ENCODE measurements at places on chromosomes 5 and 9.

GRCh38 chr9:83006378-83006777 is 56.6 kb downstream of the RASEF start:
- DNase-seq = no peak

DNA sequence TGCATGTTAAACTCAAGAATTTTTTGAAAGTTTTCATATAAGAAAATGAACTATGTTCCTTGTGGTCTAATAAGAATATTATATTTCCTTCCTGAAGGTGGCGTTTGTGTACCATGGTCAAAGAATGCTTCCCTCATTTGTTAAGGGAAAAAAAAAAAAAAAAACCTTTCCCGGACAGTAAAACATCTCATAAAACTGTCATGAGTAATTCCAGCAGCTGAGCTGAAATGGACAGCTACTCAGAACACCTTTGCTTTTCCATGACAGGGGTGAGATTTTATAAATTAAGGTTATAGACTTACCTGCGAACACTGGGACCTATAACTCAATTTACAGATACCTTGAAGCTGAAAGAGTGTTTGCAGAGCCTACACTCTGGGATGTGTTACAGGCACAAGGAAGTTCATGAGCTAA is 113.2 kb upstream of the RANBP3L start:
- DNase-seq = no peak

DNA sequence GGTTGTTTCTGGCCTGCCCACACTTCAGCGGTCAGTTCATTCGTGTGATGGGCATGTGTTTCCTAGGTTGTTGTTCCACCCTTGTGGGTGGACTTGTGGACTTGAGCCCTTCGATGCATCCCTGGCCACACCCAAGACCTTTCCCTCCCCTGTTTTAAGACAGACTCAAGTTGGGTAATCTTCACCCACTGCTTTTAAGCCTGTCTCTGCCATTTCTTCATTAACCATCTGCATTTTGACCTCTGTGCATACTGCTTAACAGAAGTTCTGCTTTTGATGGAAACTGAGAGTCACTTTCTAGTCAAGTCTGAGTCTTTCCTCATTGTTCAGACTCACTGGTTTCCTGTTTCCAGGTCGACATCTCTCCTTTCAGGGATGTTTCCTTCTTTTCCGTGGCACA is 233.7 kb downstream of the ARHGEF28 start:
- DNase-seq = no peak

DNA sequence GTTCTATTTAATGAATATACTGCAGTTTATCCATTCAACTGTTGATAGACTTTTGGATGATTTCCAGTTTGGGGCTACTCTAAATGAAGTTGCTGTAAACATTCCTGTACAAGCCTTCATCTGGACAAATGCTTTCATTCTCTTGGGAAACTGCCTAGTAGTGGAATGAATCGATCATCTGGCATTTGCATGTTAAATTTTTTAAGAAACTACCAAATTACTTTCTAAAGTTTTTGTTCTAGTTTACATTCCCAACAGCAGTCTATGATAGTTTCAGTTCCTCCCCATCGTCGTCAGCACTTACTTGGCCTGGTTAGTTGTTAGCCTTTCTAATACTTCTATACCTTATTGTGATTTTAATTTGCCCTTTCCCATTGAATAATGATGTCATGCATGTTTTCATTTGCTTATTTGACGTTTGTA is 306.3 kb downstream of the FER start:
- no peak for DNase-seq

DNA sequence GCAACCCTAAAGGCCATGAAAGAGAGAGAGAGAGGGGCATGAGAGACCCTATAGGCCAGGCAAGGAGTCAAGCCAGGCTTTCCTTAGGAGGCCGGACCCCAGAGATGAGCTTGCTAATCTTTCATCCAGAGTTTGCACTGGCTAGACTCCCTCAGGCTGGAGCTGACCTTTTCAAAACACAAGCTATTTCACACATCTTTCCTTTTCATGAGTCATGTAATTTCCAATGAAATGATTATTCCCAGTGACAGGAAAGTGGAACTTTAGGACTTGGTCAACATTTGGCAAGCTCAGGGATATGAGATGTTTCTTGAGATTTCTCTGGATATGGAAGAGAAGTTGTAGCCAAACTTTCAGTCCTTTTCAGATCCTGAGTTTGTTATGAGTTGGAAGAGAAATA is 117.7 kb downstream of the TARS1 start:
- DNase-seq = no peak

DNA sequence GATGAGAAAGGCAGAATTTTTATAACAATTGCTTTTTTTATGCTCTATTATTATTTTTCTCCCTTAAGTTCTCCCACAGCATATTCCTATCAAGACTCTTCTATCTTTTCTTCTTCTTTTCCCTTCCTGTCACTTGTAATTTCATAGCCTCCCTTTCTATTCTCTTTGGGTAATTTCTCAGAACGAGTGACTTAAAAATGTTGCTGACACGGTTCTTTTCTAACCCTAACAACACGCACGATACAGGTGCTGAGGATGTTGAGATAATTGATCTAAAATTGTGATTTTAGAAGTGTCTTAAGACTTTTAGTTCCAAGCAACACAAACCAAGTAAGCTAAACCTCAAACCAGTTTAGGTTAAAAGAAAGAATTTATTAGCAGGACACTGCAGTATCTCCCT is 105.9 kb downstream of the RASGRF2 start:
- DNase-seq = no peak

GRCh38 chr9:116260531-116260930 is 106.9 kb downstream of the PAPPA start:
- no peak for DNase-seq

DNA sequence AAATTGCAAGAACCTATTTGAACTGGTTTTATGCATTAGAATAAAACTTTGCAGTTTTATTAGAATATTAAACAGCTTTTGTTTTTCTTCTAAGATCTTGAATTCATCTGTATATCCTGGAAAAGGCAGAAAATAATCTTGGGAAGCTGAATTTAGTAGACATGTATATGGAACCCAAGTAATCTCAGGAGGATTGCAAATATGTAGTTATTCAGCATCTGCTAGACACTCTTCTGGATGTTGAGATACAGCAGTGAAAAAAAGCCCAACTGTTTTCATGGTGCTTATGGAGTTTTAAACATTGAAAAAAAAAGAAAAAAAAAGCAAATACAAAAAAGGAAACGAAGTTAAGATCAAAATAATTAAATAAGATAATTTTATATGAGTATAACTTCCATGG is 922.2 kb upstream of the SEMA6A start:
- DNase-seq = no peak

- no peak for DNase-seq
These were observed 586.0 kb upstream of the BRINP1 start for GRCh38 chr9:119955276-119955675.

- no peak for DNase-seq
These were observed 5.7 kb upstream of the NIPAL4 start for GRCh38 chr5:157454273-157454672.

DNA sequence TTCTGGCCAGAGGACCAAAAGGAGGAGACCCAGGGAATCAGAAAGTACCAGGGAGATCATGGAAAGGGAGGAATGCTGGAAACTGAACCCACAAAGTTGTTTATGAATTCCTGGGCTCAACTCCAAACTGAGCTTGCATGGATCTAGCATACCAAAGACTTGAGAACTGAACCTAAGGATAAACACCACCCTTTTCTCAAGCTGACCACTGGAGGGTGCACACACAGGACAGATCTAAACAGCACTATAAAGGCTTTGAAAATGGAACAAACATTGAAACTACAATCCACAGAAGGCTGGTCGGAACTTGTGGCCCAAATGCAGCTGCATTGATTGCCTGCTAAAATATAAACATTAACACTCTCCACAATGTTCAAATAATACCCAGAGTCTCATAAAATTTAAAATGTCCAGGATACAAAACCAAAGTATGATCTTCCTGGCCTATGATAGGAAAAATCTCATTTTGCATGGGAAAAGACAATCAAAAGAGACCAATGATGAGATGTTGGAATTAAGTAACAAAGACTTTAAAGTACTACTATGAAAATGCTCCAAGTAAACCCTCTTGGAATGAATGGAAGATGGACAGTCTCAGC is 15.6 kb upstream of the IRF1 start:
- DNase-seq = no peak

DNA sequence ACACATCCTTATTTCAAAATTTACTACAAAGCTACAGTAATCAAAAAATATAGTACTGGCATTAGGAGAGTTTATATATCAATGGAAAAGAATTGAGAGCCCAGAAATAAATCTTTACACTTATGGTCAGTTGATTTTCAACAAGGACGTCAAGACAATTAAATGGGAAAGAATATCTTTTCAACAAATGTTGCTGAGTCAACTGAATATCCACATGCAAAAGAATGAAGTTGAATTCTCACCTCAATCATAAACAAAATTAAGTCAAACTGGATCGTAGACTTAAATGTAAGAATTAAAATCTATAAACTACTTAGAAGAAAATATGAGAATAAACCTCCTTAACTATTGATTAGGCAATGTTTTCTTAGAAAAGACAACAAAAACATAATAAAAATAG is 61.5 kb upstream of the PRR16 start:
- DNase-seq = no peak

DNA sequence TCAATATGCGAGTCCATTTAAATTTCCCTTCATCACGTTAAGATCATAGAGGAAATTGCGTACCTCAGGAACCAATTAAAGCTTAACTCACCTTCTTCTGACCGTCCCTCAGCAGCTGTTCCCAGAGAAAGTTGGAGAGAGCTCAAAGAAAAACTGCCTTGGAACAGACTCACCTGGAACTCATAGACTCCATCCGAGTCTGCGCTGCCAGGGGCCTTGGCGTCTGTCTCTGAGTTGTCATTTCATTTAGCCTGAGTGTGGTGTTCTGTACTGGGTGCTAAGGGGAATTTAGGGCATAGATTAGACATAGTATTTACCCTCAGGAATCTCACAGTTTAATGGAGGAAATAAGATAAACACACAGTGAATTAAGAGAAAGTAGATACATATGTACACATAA is 892.7 kb downstream of the TLE1 start:
- no peak for DNase-seq

DNA sequence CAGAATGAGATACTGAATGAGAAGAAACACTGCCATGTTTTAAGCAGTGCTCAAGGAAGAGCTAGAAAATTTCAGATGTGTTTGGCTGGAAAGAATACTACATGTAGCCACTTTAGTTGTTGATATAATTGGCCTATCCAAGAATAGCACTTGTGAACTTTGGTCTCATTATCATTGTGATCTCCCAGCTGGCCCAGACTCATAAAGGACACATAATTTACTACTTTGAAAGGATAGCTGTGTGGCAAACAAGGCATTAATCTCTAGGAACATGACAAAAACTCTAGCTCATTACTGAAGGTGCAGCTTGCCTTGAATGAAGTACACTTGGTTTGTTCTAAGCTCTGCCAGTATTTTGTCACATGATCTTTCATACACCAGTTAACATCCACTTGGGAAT is 356.3 kb downstream of the CSNK1G3 start:
- DNase-seq = peak; percentile 16

- DNase-seq = no peak
These were observed 255.2 kb upstream of the TNC start for GRCh38 chr9:115373000-115373709.

DNA sequence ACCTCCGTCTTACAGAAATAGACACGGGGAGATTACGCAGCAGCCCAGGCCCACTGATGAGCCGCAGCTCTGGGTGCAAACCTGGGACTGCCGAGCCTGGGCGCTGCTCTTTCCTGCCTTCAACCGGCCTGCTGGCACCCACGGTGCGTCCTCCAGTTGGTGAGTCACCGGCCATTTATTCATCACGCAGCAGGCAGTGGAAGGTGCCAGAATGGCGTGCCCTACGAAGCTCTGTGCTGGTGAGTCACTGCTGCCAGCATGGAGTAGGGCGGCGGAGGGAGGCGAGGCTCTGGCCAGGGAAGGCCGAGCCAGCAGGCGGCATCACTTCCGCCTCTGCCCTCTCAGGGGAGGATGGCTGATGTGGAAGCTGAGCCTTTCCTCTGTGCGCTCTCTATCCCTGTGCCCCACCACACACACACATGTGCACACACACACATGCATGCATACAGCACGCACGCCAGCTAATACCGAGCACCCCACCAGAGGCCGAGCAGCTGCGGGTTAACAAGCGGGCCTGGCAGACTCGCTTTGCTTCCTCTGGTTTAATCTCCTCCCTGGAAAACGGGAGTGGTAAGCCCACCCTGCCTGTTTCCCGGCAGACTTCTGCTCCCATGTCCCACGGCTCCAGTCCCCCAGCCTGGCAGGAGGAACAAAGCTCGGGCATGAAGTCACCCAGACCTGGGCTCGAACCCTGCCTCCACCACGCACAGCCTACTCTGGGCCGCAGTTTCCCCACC is 39.2 kb downstream of the OLFM1 start:
- no peak for DNase-seq

DNA sequence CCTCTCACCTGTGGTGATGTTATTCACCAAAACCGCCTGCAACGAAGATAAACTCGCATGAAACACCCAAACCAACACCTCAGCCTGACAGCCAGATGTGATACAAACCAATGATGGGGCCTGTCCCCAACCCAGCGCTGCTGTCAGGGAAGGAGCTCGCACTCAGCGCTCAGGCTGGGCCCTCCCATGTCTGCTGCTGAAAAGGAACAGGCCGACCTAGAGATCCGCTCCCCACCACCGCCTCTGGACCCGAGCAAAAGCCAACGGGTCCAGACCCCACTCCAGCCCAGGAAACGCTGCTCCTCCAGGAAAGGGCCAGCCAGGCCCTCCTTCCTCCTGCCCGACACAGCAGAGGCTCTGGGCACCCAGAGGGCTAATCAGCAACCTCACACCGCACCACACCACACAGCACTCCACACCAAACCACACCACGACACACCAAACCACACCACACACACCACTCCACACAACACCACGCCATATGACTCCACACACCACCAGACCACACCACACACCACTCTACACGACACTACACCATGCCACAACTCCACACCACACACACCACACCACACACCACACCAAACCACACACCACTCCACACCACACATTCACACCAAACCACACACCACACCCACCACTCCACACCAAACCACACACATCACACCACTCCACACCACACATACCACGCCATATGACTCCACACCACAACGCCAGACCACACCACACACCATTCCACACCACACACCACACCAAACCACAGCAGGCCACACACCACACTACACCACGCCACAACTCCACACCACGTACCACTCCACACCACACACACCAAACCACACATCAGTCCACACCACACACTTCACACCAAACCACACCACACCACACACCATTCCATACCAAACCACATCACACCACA is 46.5 kb downstream of the GOLM1 start:
- DNase-seq = no peak

- no peak for DNase-seq
These were observed 4.5 kb upstream of the ORM1 start for GRCh38 chr9:114318416-114318815.

GRCh38 chr5:72468024-72468423 is 39.2 kb downstream of the ZNF366 start:
- no peak for DNase-seq

- no peak for DNase-seq
These were observed 3.9 kb downstream of the QRFP start for GRCh38 chr9:130892477-130893304.

- DNase-seq = peak; percentile 34
These were observed at the start of gene GPSM1 for GRCh38 chr9:136327304-136327974. TSS of gene GPSM1 (plus strand) at chr9:136327539. CDS start at chr9:136327696, 157 bp downstream.

GRCh38 chr9:16816011-16816410 is 54.5 kb downstream of the BNC2 start:
- DNase-seq = no peak
